ENCODE measurements at places on chromosomes 12 and 14.

GRCh38 chr12:87086118-87086891 is 830.1 kb upstream of the MGAT4C start:
- DNase-seq, result no peak

DNA sequence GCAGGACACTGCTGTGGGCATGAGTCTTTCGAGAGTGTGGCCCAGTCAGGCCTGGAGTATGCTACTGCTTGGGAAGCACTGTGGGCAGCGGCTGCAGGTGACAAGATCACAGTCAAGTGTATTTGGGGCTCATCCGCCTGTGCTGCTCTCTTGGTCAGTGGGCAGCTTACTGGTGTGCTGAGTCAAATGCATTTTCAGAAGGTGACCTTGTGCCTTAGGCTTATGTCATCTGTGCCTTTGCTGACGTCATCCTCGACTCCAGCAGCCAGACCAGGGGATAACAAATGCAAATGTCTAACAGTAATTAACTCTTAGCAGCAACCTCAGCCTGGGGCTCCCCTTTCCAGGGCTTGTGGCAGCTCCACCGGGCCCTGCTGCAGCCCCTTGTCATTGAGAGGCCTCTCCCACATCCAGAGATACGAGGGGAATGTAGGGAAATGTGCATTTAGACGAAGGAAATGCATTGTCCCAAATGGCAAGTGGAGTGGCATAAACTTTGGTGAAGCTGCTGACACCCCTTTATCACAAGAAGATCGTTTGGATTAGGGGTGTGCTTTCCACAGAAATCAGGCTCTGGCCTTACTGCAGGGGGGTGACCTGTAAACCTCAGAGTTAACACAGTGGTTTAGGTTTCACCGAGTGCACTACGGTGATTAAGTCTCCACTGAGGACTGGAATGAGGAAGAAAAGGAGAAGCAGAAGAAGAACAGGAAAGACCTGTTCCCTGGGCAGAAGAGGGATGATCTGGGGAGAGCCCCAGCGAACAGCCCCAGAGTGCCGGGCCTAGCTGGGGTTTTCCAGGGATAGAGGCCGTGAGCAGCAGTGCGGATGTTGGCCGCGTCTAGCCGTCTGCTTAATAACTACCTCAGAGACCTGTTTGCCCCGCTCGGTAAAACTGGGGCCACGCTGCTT is 39.7 kb downstream of the PSMA6 start:
- peak; percentile 57 for DNase-seq

GRCh38 chr14:92384461-92385133 is 61.6 kb downstream of the SLC24A4 start:
- DNase-seq, result no peak

GRCh38 chr12:57844709-57845477 is 1.6 kb downstream of the CTDSP2 start:
- DNase-seq, result peak; percentile 54

- no peak for DNase-seq
Observed at GRCh38 chr14:26791117-26791806, 193.4 kb upstream of the NOVA1 start.

- DNase-seq, result peak; percentile 28
Observed at GRCh38 chr14:54025661-54026060, 69.0 kb upstream of the BMP4 start.

DNA sequence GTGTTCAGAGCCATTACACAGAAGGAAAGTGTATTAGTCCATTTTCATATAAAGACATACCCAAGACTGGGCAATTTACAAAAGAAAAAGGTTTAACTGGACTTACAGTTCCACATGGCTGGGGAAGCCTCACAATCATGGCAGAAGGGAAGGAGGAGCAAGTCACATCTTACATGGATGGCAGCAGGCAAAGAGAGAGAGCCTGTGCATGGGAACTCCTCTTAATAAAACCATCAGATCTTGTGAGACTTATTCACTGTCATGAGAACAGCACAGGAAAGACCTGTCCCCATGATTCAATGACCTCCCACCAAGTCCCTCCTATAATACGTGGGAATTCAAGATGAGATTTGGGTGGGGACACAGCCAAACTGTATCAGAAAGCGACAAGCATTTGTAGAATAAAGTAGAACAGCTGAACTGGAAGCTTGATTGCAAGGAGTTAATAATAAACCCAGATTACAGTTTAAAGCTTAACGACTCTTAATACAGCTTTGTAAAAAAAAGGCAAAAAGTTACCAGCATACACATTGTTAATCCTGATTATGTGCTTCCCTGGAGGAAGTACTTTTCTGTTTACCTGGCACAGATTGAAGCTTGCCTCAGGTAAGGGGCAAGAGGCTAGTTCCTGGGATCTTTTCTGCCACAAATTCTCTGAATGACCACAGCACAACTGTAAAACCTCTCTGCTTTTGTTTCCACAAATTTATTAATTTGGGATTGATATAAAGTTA is 18.1 kb upstream of the STON2 start:
- no peak for DNase-seq

GRCh38 chr14:101477648-101478047 is 83.6 kb upstream of the DIO3 start:
- DNase-seq, result no peak

GRCh38 chr12:54984658-54985376 is at the start of gene TESPA1:
Gene TESPA1 (minus strand): TSS chr12:54984762. CDS start chr12:54974562, 10,200 bp downstream.
- DNase-seq, result peak; percentile 94

DNA sequence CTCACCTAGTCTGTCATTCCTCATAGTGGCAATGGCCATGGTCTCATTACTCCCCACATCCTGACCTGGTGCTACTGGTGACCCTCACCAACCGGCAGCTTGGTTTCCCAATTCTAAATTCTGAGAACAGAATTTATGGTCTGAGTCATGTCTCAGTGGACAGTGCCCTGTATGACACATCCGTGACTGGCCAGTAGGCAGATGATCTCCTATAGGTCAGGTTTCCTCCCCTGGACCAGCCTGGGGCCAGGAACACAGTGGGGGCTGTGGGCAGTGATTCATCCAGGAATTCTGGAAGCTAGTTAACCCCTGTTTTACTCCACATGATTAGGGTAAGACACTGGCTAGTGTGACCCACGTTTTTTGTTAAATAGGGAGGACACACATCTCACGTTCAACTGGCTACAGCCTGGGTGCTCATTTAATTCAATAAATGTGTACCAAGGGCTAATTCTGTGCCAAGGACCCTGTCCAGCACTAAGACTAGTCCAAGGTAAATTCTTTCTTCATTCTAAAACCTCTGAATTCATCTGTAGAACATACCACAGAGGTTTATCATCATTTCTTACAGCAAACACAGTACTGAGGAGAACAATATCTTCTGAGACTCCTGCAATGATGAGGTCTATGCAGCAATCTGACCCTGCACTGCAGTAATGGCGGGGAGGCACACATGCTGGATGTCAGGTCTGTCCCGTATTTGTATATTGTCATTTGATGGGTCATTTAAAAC is 249.6 kb upstream of the TBX3 start:
- DNase-seq, result no peak

GRCh38 chr12:54216797-54217661 is 28.2 kb upstream of the SMUG1 start:
- DNase-seq, result peak; percentile 98

- no peak for DNase-seq
Observed at GRCh38 chr12:124241776-124242528, 52.9 kb upstream of the RFLNA start.

- no peak for DNase-seq
Observed at GRCh38 chr14:62778852-62779251, 266.4 kb downstream of the KCNH5 start.

DNA sequence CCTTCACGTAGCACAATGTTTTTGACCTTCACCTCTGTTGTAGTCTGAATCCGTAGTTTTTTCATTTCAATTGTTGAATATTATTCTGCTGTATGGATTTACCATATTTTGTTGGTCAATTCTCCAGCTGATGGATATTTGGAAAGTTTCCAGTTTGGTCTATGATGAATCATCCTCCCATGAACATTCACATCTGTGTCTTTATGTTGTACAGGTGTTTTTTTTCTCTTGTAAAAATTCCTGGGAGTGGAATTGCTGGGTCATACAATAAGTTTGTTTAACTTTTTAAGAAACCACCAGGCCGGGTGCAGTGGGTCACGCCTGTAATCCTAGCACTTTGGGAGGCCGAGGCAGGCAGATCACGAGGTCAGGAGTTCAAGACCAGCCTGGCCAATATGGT is 36.7 kb upstream of the GNG2 start:
- DNase-seq, result no peak

DNA sequence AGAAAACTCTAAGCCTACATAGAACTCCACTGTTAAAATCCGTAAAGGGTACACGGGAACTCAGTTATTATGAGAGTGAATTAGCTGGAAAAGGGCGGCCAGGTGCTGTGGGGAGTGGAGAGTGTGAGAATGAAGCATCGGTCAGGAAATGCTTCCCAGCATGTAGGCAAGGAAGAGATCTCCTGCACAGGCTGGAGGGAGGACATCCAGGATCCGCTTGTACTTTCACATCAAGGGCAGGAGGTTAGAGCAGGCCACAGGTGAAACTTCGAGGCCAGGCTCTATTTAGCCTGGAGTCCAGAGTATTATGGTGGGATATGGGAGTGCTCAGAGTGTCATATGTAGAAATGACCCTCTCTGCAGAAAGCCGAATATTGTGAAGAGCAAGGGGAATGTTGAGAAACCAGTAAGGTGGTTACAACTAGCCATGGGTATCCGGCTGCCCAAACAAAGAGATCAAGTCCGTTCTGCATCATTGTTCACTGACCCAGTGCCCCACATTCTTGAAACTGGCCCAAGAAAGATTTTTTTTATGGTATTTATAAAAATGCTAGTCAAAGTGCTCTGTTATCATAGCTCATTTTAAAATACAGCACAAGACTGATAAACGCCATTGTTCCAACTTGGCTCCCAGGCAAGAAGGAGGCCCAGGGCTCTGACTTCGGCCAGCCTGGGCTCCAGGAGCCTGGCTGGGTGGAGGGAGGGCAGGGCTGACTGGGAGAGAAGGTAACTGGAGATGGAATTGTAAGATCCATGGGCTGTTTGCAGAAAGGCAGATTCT is 79.4 kb upstream of the HIF1A start:
- no peak for DNase-seq

DNA sequence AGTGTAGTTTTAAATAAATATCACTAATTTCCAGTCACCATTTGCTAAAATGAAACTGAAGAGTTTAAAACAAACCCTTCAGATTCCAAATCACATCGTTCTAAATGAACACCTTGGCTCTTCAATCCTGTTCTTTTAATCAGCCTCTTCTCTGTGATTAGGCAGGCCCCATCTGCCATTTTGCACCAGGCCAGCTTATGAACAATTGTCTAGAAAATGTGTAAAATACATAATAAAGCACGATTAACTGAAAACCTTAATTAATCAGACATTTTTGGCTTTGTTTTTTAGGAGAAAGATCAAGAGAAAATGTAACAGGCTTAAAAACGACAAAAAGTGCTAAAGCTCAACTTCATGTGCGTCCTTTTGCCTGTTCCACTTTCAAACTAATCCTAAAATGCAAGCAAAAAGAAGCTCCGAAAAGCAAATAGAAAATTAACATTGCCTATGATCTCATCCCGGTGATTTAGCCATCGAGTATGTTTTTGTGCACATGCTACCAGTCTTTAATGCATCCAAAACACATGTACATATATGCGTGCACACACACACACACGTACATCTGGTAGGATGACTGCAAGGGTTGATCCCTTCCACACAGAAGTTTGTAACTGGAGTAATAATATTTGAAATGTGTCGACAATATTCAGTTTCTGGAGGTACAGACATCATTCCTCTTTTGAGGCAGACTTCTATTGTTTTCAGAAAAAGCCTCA is 288.6 kb downstream of the FOXN3 start:
- DNase-seq, result no peak

DNA sequence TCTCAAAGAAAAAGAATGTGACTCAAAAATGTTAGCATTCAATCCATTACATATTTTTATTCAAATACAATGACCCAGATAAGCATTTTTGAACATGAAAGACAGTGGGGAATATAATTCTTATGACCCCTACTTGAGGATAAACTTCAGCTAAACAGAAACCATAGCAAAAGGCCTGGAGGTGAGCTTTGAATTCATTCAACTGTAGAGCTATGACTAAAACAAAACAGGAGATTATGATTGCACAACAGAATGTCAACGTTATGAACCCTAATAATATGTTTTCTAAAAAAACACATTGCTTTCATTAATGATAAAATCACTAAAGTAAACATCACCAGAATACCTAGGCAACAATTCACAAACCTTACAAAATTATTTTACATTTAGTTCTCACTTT is 27.8 kb downstream of the EFCAB11 start:
- no peak for DNase-seq

DNA sequence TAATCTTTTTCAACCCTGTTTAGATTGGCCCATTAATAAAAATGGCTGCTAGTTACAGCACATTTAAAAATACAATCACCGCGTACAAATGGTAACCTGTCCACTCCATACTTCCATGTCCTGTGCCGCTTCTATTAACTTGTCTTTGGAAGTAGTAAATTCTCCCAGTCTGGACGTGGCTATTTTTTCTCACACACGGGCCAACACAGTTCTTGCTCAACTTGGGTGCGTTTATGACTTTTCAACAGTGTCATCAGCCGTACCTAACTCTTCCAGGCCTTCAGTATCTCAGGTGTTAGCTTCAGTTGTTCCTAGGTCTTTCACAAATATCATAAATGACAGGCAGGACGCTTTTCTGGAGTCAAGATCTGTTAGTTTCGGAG is 475 bp upstream of the PCNX1 start:
- no peak for DNase-seq

GRCh38 chr12:21340403-21340802 is 5.7 kb upstream of the SLCO1A2 start:
- DNase-seq, result no peak

- DNase-seq, result no peak
Observed at GRCh38 chr14:105123064-105123665, 45.4 kb downstream of the JAG2 start.

GRCh38 chr12:22121224-22121623 is 75.2 kb downstream of the CMAS start:
- no peak for DNase-seq

GRCh38 chr12:64747695-64748094 is 11.5 kb downstream of the GNS start:
- DNase-seq, result no peak

GRCh38 chr12:115096588-115097397 is 412.8 kb upstream of the TBX3 start:
- DNase-seq, result no peak

GRCh38 chr14:25048170-25049016 is 1.6 kb downstream of the STXBP6 start:
- no peak for DNase-seq

DNA sequence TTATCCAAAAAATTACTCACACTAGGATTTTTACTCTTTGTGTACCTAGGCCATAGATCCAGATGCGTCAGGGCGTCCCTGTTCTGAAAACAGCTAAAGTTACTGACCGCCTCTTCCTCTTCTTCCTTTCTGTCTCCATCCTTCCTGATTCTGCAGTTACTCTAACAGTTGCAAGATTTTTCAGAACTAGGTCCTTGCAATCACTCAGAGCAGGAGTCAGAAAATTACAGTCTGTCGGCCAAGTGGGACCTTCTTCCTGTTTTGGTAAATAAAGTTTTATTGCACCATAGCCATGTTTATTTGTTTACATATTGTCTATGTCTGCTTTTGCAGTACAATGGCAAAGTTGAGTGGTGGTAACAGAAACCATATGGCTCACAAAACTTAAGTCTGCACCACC is 25.6 kb upstream of the FGF6 start:
- no peak for DNase-seq

- no peak for DNase-seq
Observed at GRCh38 chr12:128365651-128366231, 98.8 kb downstream of the TMEM132C start.

Data from KBM-7 (cell line).